Mesenteric fat pad (tissue), 1 donor: ENCODE measurements at places on chromosomes 1 and 21. TPM values are rescaled to one million over a fixed set of nuclear protein-coding genes. Genes with fewer than 3 reads are reported as not detected.

Gene C1orf141
- not detected for total RNA-seq

Gene MYBPH
- total RNA-seq: 0.22 TPM

DNA sequence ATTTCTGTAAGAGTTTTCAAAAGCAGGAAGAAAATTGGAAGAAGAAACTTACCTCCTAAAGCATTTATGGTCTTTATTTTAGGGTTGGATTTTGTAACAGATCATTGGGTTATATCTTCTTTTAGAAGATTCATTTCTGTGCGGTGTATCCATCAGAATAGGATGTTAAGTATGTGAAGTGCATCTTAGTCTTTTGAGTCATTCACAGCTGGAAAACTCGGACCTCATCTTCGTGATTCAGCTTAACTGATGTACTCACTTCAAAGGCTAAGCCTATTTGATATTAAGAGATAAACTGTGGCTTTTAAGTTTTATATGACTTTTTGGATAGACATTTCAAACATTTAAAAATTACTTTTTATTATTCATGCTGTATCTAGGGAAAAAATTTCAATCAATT is 56.3 kb downstream of the GIPC2 start:
- no peak for DNase-seq

Gene GBP3
- total RNA-seq: 10.3 TPM

Gene LYSMD1
- 5.3 TPM for total RNA-seq
